SK-N-MC (cell line): ENCODE measurements at places on chromosomes 11 and 22.

DNA sequence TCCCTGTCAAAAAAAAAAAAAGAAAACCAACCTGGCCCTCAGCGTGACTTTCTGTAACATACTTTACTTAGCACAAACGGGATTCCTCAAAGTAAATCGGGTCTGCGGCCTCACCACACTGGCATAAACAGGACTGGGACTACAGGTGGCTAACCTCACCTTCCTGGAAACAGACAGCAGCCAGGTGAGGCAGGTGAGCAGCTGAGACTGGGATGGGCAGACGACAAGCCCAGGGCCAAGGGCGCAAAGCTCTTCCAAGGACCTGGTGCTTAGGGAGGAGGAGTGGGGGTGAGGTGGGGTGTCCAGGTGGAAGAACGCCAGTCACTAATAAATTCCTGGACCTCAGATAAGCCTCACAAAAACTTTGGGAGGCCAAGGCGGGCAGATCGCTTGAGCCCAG, 15.0 kb downstream of the CPT1A start:
- DNase-seq: no peak

- no peak for DNase-seq
These were observed 5.3 kb downstream of the CASP12 start for GRCh38 chr11:104892723-104893511.

DNA sequence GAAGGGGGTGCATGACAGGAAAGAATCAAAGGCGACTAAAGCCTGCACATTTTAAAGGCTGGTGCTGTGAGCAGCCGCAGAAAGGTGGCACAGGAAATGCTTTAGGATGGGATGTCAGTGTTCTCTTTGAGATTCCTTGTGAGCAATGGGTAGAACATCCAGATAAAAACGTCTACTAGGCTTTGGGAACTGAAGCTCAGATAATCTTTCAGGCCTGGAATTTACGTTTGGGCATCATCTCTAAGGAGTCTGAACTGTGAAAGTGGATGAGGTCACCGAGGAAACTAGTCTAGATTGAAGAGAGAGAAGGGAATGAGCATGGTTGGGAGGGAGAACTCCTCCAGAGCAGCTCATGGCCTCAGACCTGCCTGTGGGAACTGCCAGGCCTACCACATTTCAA, 65.7 kb downstream of the FLI1 start:
- no peak for DNase-seq

DNA sequence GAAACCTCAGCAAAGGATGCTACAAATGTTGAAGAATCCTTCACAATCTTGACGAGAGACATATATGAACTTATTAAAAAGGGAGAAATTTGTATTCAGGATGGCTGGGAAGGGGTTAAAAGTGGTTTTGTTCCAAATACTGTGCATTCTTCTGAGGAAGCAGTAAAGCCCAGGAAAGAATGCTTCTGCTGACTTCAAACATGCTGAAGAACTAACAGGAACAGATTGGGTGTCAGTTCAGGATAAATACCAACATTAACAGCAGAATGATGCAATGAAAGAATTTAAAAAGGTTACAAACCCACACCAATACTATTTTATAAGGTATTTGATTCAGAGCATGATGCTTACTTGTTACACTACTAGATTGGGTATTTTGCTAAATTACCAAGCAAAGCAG, 33.9 kb downstream of the RAB39A start:
- DNase-seq: no peak

GRCh38 chr11:35459489-35459888, 40.1 kb upstream of the SLC1A2 start:
- no peak for DNase-seq

DNA sequence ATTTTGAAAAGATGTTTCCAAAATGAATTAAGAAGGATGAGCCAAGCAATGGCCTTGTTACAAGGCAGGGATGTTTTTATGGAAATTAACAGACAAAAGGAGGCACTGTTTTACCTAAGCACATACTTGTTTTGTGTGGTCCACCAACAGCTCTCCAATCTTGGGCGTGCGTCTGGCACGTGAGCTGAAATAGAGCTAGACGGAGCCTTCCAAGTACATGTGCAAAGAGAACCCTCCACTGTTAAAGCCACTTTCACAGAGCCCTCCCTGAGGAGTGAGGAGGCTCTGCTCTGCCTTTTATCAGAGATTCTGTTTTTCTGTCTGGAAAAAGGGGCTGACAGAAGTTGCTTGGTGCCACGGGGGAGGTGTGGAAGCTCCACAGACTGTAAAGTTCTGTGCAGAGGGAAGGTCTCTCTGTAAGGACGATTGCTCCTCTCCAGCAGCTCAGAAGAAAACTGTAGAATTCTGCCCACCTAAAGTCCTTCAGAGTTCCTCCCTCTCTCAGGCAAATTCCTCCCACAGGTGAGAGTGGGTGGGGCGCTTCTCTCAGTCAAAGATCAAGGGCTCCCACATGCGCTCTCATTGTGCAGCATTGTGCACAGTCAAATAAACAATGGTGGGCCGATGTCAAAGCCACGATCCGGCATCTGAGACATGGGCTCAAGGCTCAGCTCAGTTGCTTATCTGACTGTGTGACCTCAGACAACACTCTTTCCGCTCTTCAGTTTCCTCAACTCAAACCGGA, 92.6 kb upstream of the CSNK2A3 start:
- DNase-seq: no peak

DNA sequence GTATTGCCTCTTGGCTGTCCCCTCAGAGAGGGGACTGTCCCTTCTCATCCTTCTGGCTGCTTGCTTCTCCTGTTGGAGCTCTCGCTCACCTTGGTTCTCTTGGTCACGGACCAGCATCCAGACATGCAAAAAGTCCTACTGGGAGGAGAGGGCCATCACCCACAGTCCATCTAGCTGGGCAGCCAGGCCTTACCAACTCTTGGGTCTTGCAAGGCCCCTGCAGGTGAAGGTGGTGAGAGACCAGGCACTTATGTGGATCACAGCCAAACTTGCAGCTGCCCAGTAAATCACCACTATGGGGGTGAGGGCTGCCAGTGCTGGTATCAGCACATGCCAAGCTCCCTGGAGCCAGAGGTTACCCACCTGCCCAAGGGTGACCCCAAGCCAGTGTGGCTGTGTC, 36.3 kb downstream of the KCNQ1OT1 start:
- no peak for DNase-seq

DNA sequence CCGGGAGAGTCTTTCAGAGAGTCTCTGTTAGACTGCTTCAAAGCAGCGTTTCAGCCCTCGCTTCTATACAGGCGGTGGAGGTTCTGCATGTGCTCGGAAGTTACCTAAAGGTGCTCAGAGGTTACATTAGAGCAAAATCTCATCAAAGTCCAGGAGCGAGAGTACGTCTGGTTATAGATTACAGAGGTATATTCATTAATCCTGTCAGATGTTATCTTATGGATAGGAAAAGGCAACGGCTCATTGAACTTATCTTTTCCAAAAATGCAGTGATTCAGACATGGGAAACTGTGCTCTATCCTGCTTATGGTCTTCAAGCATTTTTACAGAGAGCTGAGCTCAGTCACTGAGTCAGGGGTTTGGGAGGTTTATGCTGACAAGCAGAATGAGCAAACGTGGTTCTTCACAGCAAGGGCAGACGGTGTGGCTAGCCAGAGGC, 9.1 kb upstream of the ZBED5 start:
- no peak for DNase-seq

GRCh38 chr22:37182949-37183245, 5.2 kb downstream of the C1QTNF6 start:
- DNase-seq: no peak
